ENCODE measurements at places on chromosomes 13 and 19. TPM values are rescaled to one million over a fixed set of nuclear protein-coding genes. Genes with fewer than 3 reads are reported as not detected.
A peak's percentile ranks its signal among the peaks of the same experiment; 100 is the strongest.

ADGRE3 gene
- 0.24 TPM for total RNA-seq

DNA sequence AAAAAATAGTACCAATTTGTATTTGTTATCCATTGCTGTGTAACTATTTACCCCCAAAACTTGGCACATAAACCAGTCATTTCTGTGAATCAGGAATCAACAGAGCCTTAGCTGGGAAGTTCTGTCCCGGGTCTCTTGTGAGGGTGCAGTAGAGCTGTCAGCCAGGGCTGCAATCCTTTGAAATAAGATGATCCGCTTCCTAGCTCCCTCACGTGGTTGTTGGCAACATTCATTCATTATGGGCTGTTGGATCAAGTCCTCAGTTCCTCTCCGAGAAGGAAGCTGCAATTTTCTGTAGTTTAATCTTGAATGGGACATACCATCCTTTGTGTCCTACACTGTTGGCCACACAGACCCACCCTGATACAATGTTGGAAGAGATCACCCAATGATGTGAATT lies 277.2 kb downstream of the SUCLA2 start:
- DNase-seq = no peak

- no peak for DNase-seq
These were observed 215.5 kb downstream of the KLF12 start for GRCh38 chr13:73918691-73919090.

GRCh38 chr19:38319421-38320258 lies at the start of gene KCNK6:
TSS of gene KCNK6 (plus strand) at chr19:38319845. CDS start at chr19:38319951, 106 bp downstream.
- peak; percentile 16 for DNase-seq
